ENCODE measurements at places on chromosomes 2 and 18.

GRCh38 chr2:60424233-60424632 lies 129.2 kb downstream of the BCL11A start:
- no peak for DNase-seq

GRCh38 chr2:226256237-226256636 lies 543.4 kb downstream of the IRS1 start:
- no peak for DNase-seq

GRCh38 chr2:165305391-165306096 lies 66.3 kb downstream of the SCN2A start:
- no peak for DNase-seq

GRCh38 chr2:230849633-230850357 lies 14.9 kb upstream of the ITM2C start:
- peak; percentile 87 for DNase-seq

DNA sequence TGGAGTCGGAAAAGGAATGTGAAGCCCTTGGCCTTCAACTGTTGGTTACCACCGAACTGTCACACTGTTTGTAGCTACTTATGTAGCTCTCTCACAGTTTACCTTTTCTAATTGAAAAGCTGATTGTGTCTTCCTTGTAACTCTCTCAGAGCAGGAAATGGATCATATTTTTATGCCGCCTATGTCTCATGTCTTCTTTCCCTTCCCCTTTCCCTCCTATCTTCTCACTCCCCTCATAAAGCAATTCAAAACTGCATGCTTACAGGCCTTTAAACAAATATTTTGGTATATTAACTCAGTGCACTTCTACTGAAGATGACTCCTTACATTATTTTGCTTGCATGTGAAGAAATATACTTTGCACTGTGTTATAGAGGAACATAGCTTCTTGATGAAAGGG lies 6.0 kb downstream of the SLC39A10 start:
- DNase-seq, result no peak

- DNase-seq, result no peak
These were observed 33.6 kb upstream of the MGAT4A start for GRCh38 chr2:98764499-98764898.

- no peak for DNase-seq
These were observed 38.5 kb downstream of the HPCAL1 start for GRCh38 chr2:10341193-10341592.

DNA sequence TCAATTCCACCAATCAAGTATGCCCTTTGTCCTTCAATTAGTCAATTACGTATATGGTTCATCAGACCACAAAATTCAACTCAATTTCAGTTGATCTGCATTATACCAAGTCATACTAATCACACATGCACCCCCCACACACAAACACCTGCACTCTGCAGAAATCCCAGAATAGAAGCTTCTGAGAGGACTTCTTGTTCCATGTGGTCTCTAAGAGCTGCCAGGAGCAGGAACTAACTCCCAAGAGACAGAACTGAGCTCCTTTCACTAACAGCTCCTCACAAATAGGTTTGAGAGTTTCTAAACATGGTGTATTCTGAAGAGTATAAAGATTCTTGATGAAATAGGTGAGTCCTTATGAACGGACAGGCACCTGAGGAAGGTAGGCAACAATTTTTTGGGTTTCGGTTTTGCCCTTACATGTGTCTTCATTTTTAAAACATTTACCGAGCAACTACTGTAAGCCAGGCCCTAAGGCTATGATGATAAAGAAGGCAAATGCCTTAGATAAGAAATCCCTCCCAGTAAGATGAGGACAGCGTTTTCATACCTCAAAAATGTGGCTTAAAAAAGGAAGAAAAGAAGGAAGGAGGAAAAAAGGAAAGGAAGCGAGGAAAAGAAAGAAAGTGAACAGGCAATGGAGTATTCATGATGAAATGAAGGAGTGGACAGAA lies 183.1 kb downstream of the PID1 start:
- no peak for DNase-seq

- DNase-seq, result no peak
These were observed 61.8 kb upstream of the GPR45 start for GRCh38 chr2:105179469-105180372.

DNA sequence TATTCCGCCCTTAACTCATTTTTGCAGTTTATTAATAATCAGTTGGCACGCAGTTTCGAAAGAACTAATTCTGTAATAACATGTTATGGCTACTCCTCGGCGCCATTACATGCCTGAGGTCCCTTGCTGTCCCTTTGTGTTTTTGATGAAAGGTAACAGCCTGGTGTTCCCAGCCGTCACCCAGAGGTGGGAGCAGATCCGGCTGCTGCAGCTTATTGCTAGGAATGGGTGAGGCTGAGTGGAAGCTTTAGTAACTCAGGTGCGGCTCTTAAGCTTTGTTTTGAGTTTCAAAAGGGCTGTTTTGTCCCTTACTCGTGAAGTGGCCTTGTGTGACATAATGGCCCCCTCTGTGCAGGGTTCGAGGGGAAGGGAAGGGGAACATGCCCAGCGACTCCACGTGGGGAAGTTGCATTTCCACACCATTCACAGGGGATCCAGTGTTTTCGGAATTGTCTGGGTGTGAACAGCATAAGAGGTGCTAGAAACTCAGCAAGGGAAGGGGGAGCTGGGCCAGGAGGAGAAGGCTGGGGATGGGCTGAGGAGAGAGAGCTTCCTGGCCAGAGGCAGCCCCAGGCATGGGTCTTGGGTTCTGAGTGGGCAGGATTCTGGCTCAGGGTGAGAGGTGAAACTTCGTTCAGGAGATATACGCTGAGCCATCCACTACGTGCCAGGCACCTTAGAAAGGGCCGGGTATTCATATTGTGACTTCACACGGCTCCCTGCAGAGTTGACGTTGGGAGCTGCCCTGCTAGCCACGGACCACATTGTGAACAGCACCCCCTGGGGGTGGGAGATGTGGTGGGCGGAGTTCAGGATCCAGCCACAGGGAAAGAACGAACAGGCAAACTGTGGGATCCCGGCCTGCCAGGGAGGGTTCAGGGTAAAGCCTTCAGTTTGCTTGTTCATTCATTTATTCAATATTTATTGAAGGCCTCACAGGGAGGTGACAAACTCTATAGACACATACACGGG lies 84.4 kb downstream of the TGOLN2 start:
- DNase-seq, result peak; percentile 67

DNA sequence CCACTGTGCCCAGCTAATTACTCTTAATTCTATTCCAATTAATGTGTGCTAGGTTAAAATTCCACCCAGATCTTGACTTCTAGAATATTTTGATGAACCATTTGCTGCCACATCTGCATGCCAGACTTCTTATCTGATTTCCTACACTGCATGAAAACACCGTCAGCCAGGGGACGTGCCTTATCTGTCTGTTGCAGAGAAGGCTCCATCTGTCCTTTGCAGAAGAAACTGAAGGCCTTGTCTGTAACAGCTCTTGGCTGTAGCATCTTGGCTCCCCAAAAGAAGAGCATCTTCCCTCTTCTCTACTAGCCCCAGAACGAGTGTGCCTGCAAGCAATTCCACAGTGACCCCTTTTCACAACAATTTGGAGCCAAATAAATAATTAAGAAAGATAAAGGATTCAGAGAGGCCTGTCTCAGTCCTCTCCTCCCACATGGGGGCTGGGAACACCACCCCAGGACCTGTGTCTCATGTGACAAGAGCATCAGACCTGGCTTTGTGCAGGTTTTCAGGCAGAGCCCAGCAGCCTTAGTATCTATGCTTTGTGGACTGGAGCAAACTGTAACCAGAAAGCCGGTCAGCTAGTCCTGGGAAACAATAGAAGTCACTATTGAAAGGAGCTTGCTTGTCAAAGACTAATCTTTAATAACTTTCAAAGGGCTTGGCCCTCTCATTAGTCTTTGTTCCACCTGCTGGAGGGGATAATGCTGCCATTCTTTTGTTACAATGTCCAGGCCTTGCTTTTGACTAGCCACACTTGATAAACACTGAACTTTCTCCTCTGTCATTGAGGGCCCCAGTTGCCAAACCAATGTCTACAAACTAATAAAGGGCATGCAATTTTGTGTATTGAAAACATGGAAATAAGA lies 84.0 kb upstream of the NEUROD1 start:
- DNase-seq, result no peak

- peak; percentile 5 for DNase-seq
These were observed 298.9 kb upstream of the TRIB2 start for GRCh38 chr2:12417786-12418185.

GRCh38 chr2:35978218-35978617 lies 377.4 kb upstream of the CRIM1 start:
- no peak for DNase-seq

DNA sequence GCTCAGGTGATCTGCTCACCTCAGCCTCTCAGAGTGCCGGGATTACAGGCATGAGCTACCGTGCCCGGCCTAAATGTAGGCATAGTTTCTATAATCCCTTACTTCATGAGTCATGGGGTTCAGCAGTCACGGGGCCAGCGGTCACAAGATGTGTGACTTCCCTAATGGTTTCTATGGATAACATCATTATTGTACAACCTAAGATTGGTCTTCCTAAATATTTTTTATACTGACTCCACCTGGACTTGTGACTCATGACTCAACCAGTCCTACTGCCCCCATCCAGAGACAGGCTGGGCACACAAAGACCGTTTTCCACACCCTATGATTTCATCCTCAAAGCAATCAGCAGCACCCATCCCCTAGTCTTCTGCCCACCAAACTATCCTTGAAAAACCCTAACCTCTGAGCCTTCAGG lies 15.9 kb downstream of the FAM210A start:
- DNase-seq, result no peak

DNA sequence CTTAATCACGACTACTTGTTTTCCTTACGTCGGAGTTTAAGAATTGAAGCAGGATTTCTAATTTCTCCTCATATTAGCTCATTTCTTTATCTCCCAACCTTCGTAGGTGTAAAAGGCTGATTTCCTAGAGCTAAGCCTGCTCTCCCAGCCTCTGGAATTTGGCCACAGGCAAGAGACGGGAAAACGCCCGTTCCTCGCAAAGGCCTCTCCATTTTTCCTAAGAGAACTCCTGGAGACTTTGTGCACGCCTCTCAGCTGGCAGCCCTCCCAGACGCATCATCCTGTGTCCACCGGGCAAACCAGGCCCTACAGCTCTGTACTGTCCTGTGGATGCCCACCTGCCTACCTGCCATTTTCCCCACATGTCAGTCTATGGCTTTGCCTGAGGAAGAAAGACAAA lies 106.3 kb downstream of the FTCDNL1 start:
- DNase-seq, result no peak

- no peak for DNase-seq
These were observed 41.0 kb downstream of the DTNB start for GRCh38 chr2:25632396-25632795.

GRCh38 chr2:953975-954686 lies 3.5 kb downstream of the SNTG2 start:
- no peak for DNase-seq

GRCh38 chr2:134846213-134846612 lies 7.8 kb downstream of the ACMSD start:
- DNase-seq, result no peak

- no peak for DNase-seq
These were observed 171.9 kb downstream of the FMNL2 start for GRCh38 chr2:152506843-152507242.

DNA sequence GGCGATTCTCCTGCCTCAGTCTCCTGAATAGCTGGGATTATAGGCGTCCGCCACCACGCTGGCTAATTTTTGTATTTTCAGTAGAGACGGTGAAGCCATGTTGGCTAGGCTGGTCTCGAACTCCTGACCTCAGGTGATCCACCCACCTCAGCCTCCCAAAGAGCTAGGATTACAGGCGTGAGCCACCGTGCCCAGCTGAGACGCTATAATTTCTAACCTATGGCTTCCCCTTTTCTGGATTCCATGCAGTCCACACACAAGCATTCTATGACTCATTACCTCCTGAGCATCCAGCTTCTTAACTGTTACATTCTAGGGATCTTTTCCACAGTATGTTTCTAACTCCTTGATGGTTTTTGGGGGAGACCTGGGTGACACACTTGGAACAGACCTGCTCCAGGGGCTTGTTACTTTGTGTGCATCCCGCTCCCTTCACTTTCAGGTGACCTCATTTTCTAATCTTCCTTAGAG lies 11.8 kb upstream of the KCMF1 start:
- DNase-seq, result no peak

GRCh38 chr2:70403267-70404053 lies 101.6 kb upstream of the FAM136A start:
- DNase-seq, result no peak

- no peak for DNase-seq
These were observed 62.5 kb upstream of the TMEM247 start for GRCh38 chr2:46416739-46417403.

DNA sequence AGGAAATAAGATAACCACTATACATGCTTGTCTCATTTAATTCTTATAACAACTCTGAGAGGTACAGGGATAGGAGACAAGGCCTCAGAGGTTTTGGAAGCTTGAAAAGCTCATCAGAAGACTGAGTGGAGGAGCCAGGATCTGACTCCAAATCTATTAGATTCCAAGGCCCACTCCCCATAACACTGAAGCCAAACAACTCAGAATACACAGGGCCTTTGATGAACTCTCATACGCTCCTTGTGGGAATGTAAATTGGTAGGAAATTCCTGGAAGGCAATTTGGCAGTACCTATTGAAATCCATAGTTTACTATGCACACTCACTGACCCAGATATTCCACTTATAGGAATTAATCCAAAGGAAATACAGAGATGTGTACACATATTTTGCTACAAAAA lies 27.9 kb downstream of the WIPF1 start:
- DNase-seq, result no peak

DNA sequence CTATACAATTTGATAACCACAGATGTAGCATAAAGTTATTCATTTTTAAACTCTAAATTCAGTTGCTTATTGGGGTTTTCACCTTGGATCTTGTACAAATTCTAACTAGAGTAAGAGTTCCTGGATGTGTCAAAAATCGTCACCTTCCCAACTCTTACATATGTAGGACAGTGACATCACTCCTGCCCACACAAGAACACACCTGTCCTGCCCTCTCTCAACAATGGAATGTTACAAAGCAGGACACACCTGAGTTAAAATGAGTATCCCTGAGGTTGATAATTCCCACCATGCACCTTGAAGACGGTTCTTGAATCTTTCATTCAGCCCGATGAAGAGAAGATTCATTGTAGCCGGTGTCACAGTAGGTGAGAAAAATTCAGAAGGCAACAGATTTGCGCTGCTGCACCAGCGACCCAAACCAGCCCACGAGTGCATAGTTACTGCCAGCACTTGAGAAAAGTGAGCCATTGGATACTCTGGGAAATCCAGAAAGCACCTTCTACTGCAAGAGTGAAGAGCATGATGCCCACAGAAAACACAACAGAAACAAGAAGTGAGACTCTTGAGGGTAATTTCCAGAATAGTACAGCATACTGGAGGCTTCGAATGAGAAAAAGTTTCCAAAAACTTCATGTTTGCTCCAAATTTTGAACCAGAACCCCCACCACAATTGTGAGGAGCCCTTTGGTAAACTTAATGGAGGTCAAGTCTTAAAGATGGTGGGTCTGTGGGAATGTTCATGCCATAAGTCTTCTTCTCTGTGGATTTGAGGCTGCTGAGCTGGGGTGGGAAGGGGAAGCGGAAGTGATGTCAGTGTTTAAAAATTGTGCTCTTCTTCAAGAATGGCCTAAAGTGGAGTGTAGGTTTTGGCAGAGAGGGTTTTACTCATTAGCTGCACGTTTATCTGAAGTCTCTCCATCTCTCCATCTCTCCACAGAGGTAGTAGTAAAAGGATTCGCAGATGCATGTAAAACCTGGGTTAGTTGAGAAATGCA lies 34.7 kb upstream of the ADAM23 start:
- DNase-seq, result no peak

- no peak for DNase-seq
These were observed 3.0 kb downstream of the POU3F3 start for GRCh38 chr2:104856973-104857261.

GRCh38 chr2:198417836-198418235 lies 613.4 kb downstream of the PLCL1 start:
- DNase-seq, result no peak
